ENCODE measurements at places on chromosomes 6 and 20.

GRCh38 chr6:12482386-12483375 lies 192.5 kb downstream of the EDN1 start:
- DNase-seq = no peak

DNA sequence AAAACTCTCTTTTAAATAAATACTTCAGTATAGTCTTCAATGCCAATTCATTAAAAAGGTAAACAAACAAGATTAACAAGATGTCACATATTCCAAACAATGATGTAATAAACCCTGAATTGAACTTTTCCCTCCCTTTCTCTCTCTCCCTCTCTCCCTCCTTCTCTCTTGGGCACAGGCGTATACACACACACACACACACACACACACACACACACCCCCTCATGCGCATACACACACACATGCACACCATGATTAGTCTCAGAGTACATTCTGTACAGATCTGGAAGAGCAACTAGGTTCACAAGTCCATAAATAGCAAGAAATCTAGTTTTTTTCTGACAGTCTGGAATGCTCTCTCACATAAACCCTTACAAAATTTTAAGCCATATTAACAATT lies 128.3 kb downstream of the DST start:
- DNase-seq = no peak

DNA sequence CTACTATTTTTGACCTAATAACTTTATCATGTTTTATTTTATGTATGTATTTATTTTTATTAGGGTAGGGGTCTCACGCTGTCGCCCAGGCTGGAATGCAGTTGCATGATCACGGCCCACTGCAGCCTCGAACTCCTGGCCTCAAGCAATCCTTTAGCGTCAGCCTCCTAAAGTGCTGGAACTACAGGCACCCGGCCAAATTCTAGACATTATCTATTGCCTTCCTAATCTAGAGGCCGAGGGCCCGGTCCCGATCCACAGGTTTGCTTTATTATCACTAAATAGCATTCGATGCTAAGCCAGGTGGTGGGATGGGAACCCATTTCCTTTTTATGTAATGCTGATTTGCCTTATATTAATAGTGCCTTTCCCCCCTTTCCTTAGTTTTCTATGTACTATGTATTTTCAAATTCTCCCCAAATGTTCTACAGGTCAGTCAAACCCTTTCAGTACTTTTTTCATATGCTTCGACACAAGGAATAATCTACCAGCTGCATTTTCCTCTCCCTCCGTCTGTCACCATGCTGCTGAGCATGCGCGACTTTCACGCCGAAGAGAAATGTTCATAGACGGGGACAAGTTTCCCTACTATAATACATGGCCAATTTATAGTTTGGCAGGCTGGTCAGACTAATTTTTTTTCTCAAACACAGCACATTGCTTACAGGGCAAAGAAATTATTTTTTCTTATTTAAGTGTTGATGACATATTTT lies 6.4 kb downstream of the SERPINB6 start:
- DNase-seq = no peak

- no peak for DNase-seq
Measured at GRCh38 chr6:169084067-169084466, 169.6 kb downstream of the THBS2 start.

DNA sequence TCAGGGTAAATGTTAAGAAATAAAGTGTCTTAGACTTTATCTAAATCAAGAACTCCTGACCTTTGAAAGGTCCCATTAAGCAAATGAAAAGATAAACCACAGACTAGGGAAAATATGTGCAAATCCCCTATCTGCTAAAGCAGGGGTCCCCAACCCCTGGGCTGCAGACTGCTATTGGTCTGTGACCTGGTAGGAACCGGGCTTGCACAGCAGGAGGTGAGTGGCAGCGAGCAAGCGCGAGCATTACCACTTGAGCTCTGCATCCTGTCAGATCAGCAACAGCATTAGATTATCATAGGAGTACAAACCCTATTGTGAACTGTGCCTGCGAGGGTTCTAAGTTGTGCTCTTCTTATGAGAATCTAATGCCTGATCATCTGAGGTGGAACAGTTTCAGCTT lies 42.4 kb downstream of the LCA5 start:
- DNase-seq = no peak

DNA sequence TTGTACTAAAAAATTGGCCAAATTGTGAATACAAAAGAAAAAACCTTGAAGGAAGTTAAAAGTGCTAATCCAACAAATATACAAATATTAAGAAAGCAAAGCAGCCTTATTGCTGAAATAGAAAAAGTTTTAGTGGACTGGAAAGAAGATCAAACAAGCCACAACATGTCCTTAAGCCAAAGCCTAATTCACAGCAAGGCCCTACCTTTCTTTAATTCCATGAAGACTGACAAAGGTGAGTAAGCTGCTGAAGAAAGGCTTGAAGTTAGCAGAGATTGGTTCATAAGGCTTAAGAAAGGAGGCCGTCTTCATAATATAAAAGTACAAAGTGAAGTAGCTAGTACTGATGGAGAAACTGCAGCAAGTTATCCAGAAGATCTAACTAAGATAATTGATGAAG lies 53.5 kb downstream of the TINAG start:
- no peak for DNase-seq
